ENCODE measurements at places on chromosomes 11 and 22. TPM values are rescaled to one million over a fixed set of nuclear protein-coding genes. Genes with fewer than 3 reads are reported as not detected.

Gene CPT1A
- total RNA-seq: 62.0 TPM

Gene CHEK1
- 4.3 TPM for total RNA-seq

Gene FERMT3
- 42.6 TPM for total RNA-seq

Gene CAVIN3
- 176 TPM for total RNA-seq

Gene FREY1
- 0.65 TPM for total RNA-seq
